ENCODE measurements at places on chromosomes 11 and 22.
A peak's percentile ranks its signal among the peaks of the same experiment; 100 is the strongest.

DNA sequence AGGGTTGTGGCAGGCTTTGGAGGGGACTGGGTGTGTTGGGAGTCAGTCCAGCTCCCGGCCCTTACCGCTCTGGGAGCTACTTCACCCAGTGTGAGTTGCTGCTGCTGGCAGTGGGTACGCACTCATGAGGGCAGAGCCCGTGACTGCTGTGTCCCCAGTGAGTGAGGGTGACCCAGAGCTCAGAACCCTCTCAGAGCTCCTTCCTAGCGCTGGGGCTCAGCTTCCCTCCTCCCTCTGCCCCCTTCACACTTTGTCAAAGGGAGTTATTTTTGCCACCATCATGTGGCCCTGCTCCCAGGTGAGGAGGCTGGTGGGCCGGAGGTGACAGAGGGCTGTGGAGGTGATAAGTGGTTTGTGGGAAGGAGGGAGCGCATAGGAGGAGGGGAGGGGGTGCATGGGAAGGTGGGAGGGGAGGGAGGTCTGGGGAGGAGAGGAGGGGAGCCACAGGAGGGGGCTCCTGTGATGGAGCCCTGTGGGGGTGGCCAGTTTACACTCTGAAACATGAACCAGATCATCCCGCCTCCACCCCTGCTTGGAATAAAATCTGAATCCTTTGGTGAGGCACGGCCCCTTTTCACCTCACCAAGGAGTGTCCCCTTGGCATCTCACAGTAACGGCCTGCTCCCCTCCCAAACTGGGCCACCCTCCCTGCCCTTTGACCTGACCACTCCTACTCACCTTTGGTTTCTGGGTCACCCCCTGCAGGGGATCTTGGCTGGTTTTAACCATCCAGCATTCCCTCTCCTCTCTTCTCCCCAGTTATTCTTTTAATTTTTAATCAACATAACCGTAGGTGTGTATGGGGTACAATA, 9.9 kb downstream of the NDUFV1 start:
- no peak for DNase-seq

- no peak for DNase-seq
Observed at GRCh38 chr11:72307439-72307838, 63.5 kb upstream of the PHOX2A start.

GRCh38 chr22:40258501-40258915, 80.8 kb downstream of the TNRC6B start:
- DNase-seq, result peak; percentile 86

- no peak for DNase-seq
Observed at GRCh38 chr22:20402960-20403778, 9.2 kb downstream of the ZNF74 start.

DNA sequence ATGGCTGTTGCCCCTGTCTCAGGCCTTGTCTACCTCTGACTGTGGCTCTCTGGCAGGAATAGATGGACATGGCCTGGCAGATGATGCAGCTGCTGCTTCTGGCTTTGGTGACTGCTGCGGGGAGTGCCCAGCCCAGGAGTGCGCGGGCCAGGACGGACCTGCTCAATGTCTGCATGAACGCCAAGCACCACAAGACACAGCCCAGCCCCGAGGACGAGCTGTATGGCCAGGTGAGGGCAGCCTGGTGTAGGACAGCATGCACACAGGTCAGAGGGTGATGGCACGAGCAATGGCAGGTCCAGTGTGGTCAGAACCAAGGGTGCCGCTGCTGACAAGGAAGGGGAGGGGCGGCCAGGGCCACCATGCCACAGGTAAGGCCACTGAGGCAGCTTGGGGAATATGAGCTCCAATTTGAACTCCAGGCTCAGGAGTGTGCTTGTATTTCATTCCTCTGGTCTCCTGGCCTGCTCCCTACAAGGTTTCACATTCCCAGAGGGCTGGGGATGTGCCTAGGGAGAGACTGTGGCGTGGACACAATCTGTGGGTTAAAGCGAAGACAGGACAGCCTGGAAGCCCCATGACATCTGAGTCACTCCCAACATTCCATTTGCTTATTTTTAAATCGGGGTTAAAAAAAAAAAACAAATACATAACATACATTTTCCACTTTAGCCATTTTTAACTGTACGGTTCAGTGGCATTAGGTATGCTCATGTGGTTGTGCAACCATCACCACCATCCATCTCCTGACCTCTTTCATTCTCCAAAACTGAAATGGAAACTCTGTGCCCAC, 562 bp downstream of the FOLR3 start:
- no peak for DNase-seq

- no peak for DNase-seq
Observed at GRCh38 chr11:125332821-125333220, 163.2 kb downstream of the FEZ1 start.

DNA sequence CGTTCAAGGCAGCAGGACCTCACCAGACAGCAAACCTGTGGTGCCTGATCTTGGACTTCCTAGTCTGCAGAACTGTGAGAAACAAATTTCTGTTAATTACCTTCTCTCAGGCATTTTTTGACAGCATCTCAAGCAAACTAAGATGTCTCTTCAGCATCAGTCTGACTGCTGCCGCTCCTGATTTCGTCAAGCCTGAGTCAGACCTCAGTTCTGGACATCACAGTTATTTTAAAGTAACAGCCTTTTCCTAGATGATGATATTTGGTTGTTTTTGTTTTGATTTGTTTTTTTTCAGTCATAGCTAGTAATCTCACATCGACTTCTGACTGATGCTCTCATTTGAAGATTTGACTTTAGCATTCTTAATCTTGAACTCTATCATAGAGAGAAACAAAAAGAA, 71.9 kb downstream of the BLID start:
- no peak for DNase-seq

DNA sequence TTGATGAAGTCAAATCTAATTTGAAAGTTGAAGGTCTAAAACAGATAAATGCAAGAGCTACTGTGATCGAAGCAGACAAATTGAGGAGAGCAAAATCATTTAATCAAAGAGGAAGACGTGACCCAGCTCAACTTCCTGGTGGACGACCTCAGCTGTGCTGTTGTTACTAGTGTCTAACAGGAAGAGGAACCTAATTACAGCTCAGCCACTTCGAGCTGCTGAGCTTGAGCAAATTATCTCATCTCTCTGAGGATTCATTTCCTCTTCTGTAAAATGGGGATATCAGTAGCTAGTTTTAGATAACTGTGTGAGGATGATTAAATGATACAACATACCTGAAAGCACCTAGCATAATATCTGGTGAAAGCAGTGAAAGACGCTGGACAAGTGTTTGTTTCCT, 48.6 kb upstream of the OLFML1 start:
- DNase-seq, result no peak

GRCh38 chr11:66151273-66151672, 81.2 kb downstream of the PACS1 start:
- DNase-seq, result no peak

- DNase-seq, result peak; percentile 18
Observed at GRCh38 chr11:12761029-12761428, 86.8 kb downstream of the TEAD1 start.

DNA sequence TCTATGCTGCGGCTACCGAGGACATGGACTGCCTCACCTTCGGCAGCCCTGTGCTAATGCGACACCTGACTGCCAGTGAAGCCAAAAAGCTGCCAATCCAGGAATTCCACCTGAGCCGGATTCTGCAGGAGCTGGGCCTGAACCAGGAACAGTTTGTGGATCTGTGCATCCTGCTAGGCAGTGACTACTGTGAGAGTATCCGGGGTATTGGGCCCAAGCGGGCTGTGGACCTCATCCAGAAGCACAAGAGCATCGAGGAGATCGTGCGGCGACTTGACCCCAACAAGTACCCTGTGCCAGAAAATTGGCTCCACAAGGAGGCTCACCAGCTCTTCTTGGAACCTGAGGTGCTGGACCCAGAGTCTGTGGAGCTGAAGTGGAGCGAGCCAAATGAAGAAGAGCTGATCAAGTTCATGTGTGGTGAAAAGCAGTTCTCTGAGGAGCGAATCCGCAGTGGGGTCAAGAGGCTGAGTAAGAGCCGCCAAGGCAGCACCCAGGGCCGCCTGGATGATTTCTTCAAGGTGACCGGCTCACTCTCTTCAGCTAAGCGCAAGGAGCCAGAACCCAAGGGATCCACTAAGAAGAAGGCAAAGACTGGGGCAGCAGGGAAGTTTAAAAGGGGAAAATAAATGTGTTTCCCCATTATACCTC, 3.3 kb downstream of the FEN1 start:
- no peak for DNase-seq

- DNase-seq, result no peak
Observed at GRCh38 chr11:17752144-17752543, 17.6 kb downstream of the KCNC1 start.

- no peak for DNase-seq
Observed at GRCh38 chr22:46336119-46337078, 885 bp downstream of the TRMU start.

GRCh38 chr11:74685905-74686304, 45.3 kb downstream of the CHRDL2 start:
- no peak for DNase-seq

DNA sequence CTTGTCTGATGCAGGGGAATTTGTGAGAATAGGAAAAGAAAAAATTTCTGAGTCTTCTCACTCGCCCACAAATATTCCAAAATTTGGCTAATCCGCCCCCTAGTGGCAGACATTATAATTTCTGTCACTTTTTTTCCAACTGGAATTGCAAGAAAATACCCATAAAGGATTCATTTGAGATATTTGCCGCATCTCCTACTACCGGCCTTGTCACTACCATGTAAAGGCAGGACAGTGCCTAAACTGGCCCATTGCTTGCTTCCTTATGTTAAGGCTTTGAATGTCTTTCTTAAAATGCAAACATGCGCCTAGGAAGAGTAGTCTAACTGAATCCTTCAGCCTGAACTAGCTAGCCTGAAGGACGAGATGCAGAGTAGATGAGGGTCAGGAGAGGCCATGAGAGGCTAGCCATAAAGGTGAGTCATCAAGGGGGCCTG, 9.3 kb upstream of the CEP295 start:
- DNase-seq, result peak; percentile 15

GRCh38 chr11:117946156-117946841, 17.1 kb upstream of the TMPRSS13 start:
- no peak for DNase-seq

GRCh38 chr22:21734540-21735199, 924 bp downstream of the YPEL1 start:
- no peak for DNase-seq

DNA sequence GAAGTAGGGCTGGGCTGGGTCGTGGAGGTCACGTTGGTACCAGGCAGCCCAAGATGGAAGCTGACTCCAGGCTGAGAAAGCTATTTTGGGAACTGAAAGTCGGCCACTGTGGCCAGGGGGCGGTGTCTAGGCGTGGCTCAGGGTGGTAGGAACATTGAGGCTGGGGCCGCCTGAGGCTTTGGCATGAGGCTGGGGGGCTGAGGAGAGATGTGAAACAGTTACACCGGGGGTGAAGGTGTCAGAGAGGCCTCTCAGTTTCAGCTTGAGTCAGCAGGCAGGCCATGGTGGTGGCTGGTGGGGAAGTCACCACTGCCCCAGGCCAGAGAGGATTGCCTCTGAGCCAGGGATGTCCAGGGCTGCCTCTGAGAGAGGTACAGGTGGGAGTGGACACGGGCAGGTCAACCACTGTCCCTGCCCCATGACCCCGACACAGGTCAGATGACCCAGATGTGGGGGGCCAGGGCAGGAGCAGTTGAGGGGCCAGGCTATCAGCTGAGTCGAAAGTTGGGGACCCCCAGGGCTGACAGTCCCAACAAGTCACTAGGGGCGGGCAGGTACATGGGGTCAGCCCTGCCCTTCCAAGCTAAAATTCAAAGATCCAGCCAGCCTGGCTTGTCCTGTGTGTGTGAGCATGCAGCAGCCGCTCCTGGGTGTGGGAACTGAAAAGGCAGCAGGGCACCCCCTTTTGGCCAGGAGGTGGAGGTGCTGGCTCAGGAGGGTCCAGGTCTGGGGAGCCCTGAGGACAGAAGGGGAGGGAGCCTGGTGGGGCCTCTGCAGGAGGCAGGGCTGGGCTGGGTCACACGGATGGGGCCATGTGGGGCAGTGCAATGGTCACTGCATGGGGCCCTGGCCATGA, 7.2 kb downstream of the KCNK7 start:
- DNase-seq, result no peak

- DNase-seq, result no peak
Observed at GRCh38 chr11:1456596-1457325, 29.8 kb downstream of the MOB2 start.

DNA sequence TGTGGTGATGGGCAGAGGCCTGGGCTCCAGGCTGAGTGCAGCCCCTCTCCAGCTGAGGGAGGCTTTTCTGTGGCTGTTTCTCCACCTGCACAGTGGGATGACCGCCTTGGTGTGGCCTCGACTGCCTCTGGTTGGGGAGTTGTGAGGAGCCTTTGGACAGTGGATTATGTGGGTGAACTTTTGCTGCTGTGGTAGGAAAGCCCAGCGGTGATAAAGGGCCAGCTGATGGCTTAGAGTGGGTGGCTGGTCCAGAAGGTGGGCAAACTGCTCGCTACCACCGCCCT, 1.4 kb upstream of the ESRRA start:
- no peak for DNase-seq

DNA sequence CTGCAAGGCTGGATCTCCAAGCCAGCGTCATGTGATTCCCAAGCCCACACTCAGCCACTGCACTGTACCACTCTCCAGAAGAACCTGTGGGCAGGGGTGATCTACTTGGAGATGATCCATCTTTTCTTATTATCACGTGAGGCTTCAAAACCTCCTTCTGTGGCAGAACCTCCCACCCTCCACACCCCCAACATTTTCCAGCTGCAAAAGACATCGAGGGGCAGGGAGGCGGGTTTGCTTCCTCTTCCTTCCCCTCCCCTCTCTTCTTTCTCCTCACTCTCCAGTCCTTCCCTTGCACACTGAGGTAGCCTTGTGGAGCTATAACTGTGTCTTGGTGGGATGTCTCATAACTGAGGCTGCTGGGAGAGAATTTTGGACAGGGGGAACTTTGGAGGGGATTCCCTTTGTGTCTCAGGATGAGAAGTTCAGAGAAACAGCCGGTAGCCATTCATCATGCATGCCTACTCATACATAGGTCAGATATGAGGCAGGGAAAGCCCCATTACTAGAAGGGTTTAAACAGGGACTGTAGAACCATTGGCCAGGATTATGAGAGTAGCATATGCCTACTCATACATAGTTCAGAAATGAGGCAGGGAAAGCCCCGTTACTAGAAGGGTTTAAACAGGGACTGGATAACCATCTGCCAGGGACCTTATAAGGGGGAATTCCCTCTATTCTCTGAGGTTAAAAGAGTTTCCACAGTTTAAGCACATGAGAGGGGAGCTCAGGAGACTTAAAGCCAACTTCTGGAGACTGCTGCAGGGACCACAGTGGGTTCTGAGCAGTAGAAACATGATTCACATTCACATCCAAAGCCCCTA, 420.7 kb upstream of the CADM1 start:
- no peak for DNase-seq

DNA sequence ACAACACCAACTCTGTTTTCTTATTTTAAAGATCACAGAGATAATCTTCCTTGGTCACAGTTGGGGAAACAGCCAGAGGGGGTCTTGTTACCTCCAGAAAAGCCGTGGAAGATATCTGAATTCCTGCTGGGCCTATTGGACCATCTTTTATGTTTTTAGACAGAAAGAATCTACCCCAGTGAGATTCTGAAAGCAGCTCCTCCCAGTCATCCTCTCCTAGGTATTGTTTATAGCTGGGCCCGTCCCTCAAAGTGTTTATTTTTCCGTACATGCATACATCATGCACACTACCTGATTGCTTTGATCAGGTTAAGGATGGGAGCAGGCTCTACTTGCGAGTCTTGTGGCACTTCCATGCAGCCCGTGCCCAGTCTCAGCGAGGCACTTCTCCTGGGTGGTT, 742.4 kb downstream of the NTM start:
- no peak for DNase-seq
